ENCODE measurements at places on chromosomes 4 and X. TPM values are rescaled to one million over a fixed set of nuclear protein-coding genes. Genes with fewer than 3 reads are reported as not detected.

Gene RIBC1
- 0.16 TPM for total RNA-seq

Gene VSIG1
- 1.0 TPM for total RNA-seq

Gene ATP2B3
- not detected for total RNA-seq

Gene PQBP1
- 70.0 TPM for total RNA-seq

Gene STATH
- not detected for total RNA-seq

Gene TCEAL6
- not detected for total RNA-seq

Measured in bladder microvascular endothelial cell (primary cell).